ENCODE measurements at places on chromosomes 1 and 21.

GRCh38 chr21:37166733-37167132 is 93.7 kb downstream of the TTC3 start:
- DNase-seq, result no peak

- no peak for DNase-seq
Observed at GRCh38 chr1:1974834-1975233, 28.8 kb downstream of the CFAP74 start.

- DNase-seq, result no peak
Observed at GRCh38 chr21:36321325-36322082, 1.5 kb downstream of the MORC3 start.

GRCh38 chr1:105730701-105731100 is 1325.8 kb upstream of the PRMT6 start:
- DNase-seq, result no peak

- DNase-seq, result no peak
Observed at GRCh38 chr1:100536031-100536430, 1.9 kb upstream of the GPR88 start.

GRCh38 chr1:115377411-115377810 is 39.4 kb upstream of the NGF start:
- DNase-seq, result no peak

DNA sequence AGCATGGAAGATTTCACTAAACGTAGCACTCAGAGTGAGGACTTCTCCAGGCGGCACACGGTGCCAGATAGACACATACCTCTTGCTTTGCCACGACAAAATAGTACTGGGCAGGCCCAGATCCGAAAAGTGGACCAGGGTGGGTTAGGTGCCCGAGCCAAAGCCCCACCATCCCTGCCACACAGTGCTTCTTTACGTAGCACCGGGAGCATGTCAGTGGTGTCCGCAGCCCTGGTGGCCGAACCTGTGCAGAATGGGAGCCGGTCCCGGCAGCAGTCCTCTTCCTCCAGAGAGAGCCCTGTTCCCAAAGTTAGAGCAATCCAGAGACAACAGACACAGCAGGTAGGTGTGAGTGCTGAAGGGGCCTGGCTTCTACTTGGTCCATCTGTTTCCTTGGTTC is 38.6 kb downstream of the CLEC20A start:
- DNase-seq, result no peak

GRCh38 chr1:183753464-183753891 is 51.4 kb upstream of the RGL1 start:
- DNase-seq, result no peak

- no peak for DNase-seq
Observed at GRCh38 chr1:204092632-204093420, 19.9 kb downstream of the SOX13 start.

GRCh38 chr1:41802532-41803501 is 115.9 kb downstream of the HIVEP3 start:
- DNase-seq, result peak; percentile 79

- DNase-seq, result no peak
Observed at GRCh38 chr1:99657213-99658030, 11.5 kb downstream of the PALMD start.

- DNase-seq, result peak; percentile 85
Observed at GRCh38 chr1:28135371-28136168, 40.9 kb downstream of the PTAFR start.

- no peak for DNase-seq
Observed at GRCh38 chr1:29785554-29785953, 549.2 kb downstream of the PTPRU start.

DNA sequence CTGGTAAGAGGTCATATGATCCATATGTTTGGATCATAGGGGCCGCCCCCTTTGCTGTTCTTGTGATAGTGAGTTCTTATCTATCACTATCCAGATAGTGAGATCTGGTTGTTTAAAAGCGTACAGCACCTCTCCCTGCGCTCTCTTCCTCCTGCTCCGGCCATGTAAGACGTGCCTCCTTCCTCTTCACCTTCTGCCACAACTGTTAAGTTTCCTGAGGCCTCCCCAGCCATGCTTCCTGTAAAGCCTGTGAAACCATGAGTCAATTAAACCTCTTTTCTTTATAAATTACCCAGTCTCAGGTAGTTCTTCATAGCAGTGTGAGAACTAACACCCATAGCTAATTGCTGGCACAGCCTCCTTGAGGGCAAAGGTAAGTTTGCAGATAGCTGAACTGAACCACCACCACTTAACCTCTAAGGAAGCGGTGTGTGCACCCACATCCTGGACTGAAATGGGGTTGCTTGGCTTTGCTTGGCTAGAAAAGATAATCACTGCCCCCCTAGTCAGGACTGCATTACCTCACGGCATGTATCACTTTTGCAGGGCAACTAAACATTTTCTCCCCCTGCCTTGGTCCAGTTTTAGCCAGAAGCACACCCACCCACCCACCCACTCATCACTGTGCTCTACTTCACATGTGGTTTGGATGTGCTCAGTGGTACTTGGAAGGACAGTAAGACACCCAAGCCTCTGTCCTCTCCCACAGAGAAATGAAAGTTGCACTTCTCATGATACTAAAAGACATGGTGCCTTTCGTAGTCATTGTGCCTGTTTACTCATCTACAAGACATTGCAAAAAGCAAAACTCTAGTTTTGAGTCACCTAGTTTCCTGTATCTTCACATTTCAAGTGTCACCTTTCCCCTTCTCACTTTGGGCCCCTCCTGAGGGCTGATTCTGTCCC is 23.1 kb upstream of the PTAFR start:
- DNase-seq, result no peak

DNA sequence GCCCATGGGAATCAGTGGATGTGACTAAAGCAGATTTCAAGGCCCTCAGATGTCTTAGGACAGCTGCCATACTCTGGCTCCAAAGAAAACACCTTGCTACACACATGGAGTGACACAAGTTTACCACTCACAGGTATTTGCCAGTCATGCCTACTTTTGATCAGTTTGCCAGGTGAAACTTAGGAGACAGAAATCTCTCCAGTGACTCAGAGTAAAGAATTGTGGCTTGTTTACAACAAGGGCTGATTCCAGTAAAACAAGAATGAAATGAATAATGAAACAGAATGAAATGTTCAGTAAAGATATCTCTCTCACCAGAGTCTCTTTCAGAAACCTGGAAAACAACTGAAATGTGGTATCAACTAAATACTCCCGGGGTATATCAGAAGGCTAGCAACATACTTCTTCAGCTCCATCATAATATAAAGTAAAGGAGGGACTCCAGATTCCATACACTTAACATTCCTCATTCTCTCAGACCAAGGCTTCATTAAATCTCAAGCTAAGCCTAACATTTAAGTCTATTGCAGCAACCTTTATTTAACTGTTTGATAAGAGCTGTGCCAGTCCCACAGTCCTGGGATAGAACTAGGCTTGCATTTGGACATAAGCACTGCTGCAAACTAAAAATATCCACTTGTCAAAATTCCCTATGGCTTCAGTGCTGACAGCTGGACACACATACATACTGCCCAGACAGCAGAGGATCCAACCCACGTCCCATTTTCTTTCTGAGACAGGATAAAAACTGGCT is 143.3 kb downstream of the SIPA1L2 start:
- DNase-seq, result no peak

DNA sequence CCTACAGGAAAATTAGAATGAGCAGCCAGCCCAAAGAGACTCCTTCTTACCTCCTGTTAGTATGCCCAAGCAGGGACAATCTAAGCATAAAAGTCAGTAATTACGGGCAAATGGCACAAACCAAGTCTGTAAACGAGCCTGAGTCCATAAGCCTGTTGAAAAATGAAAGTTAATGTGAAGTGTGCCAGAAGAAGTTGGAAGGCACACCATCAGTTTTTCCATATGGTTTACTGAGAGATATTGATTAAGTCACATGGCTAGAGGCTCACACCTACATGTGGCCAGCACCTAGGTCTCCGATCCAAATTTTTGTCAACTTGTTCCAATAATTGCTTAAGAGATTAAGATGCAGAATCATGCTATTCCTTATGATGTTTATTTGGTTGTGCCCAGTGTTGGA is 242.4 kb upstream of the CSF3R start:
- no peak for DNase-seq

GRCh38 chr1:45623972-45624371 is at the start of gene CCDC17:
Gene CCDC17, minus strand, starts transcription at chr1:45624054. Its CDS starts 145 bp downstream, at chr1:45623909.
- DNase-seq, result no peak

GRCh38 chr21:14376854-14377253 is 6.1 kb downstream of the HSPA13 start:
- DNase-seq, result no peak

GRCh38 chr1:43405219-43405875 is 15.6 kb downstream of the SZT2 start:
- no peak for DNase-seq

DNA sequence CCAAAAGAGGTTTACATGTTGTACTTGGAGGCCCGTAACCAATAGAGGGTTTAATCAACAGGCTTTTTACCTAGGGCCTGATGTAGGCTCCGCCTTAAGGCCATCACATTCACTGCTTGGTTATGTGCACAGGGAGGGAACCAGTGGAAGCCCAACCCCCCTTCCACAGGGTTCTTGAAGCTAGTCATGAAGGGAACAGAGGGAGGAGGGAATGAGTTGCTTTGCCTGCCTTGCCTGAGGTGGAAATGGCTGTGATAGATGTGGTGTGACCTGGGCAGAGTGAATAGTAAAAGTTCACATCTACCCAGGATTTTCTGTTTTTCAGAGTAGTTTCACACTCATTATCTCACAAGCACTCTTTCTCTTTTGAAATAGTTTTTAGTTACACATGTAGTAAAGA is 215.1 kb downstream of the ST6GALNAC3 start:
- no peak for DNase-seq

DNA sequence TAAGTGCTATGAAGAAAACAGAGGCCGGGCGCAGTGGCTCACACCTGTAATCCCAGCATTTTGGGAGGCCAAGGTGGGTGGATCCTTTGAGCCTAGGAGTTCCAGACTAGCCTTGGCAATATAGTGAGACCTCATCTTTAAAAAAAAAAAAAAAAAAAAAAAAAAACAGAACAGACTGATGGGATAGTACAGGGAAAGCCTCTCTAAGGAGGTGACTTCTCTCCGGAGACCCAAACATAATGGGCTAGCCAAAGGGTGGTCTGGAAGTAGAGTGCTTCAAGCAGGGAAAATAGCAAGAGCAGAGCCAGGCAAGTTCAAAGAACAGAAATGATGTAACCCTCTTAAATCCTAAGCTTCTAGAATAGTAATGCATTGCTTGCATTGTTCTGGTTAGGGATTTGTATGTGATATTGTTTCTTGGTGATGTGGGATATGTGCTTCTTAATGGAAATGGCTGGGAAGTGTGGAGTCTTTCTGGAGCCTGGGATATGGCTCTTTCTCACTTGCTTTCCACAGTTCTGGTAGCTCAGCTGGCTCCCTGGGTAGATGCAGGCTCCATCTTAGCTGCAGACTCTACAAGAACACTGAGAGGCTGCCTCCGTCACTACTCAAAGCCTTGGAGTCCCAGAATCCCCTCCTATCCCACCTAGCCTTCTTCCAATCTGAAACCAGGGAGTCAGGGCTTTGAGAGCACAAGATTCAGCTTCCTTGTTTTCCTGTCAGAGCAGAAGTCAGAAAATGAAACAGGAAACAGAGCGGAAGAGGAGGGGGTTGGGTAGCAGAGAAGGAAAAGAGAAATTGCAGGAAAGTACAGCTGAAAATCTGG is 1.9 kb upstream of the PIGV start:
- DNase-seq, result no peak

GRCh38 chr21:38982096-38982495 is 176.4 kb downstream of the ETS2 start:
- no peak for DNase-seq

DNA sequence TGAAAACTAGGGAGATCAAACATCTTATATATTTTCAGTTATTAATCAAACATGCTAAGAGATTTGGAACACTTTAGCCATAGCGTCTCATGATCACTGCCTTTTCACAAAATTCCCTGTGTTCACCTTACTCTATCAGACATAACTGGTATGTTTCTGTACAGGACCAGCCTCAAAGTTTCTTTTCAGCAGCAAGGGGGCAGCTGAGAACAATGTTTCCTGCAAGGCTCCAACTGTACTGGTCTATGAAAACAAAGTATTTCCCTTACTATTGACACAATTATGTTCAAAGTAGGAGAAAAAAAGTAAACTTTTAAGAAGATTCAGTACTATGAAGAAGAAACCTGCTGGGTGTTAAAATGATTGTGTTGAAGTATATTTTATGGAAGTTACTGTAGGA is 98.5 kb downstream of the ATF6 start:
- no peak for DNase-seq

DNA sequence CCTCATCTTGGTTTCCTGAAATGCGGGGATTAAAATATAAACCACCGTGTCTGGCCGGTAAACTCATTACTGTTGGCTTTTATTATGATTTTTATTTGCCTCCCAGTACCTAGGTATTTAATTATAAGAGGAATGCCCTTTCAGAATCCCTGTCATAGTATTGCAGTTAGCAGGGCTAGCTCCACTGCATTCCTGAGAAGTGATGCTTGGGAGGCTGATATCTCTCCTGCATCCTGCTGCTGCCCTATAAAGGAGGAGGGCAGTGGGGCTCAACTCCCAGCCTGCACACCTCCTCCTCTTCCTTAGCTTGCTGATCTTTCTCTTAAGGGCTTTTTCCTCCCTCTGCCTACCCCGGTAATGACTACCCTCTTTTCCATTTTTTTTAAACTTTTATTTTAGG is 19.9 kb upstream of the DISC1 start:
- DNase-seq, result no peak

GRCh38 chr1:180956028-180956640 is 43.4 kb downstream of the KIAA1614 start:
- DNase-seq, result peak; percentile 53

DNA sequence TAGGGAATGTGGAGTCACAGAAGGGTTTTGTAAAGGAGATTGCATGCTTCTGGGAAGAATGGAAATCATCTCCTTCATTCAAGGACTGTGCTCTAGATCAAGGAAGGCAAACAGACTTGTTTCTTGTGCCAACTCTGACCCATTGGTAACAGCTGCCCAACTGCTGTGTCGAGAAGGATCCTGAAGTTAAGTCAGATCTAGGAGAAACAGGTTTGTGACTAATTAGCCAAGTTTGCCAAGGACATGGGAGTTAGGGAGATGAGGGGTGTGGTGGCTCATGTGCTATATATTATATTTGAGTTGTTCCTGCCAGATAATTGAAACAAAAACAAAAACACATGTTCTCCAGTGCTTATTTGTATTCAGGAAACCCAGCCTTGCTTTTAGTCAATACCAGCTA is 251.2 kb upstream of the USP24 start:
- no peak for DNase-seq

DNA sequence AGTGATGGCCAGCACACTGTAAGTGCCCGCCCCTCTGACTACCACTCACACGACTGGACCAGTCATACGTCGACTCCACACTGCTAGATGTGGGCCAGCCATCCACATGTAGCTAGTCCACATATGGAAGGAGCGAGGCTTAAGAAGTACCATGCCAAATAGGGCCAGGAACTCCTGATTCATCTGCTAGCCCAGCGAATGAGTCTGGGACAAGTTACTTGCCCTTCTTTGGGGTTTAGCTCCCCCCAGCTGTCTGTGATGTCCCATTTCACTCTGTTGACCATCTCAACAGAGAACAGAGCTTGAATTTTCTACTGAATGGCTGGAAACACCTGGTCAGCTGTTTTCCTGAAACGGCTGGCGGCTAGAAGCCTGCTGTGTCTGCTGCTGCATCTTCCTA is 5.8 kb downstream of the CSRP1 start:
- DNase-seq, result no peak
